ENCODE measurements at places on chromosomes 5 and 9.

- no peak for DNase-seq
These were observed 134.9 kb upstream of the CHD1 start for GRCh38 chr5:99063737-99064136.

- DNase-seq: no peak
These were observed 83.3 kb upstream of the NEK6 start for GRCh38 chr9:124174433-124174832.

DNA sequence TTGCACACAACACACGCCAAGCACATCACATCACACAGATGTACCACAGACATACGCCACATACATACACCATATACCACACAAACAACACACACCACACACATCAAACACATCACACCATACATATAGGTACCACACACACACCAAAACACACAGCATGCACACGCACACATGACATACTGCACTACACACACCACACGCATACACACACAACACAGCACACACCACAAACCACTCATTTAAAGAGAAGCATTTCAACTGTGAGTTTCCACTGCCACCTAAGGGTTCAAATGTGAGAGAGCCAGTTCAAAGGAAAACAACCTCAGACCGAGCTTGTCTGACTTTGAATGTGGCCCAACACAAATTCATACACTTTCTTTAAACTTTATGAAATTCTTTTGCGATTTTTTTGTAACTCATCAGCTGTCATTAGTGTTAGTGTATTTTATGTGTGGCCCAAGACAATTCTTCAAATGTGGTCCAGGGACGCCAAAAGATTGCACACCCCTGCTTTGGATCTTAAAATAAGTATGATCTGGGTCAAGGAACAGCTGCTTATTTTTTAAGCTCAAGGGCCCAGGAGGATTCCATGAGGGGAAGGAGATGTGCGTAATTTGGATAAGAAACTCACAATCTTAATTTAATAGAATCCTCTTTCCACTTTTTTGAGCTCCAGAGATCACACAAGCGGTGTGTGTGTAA, 494.6 kb downstream of the GADD45G start:
- no peak for DNase-seq

DNA sequence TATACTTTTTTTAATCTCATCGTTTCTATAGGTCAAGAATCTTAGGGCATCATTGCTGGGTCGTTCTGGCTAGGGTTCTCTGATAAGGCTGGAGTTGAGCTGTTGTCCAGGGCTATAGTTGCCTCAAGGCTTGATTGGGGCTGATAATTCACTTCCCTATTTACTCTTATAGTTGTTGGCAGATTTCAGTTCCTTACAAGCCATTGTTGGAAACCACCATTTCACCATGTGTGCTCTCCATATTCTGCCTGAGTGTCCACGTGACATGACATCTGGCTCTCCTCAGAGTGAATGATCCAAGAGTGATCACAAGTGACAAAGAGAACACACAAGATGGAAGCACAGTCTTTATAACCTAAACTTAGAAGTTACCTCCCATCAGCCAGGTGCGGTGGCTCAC, 852.2 kb downstream of the EFNA5 start:
- DNase-seq: no peak

DNA sequence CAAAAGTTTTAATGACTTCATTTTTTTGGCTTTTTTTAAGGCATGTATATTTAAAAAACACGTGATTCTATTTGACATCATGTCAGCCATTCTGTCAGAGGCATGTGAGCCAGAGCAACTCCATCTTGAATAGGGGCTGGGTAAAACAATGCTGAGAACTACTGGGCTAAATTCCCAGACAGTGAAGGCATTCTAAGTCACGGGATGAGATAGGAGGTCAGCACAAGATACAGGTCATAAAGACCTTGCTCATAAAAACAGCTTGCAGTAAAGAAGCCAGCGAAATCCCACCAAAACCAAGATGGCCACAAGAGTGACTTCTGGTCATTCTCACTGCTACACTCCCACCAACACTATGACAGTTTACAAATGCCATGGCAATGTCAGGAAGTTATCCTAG, 1000.6 kb upstream of the DMAC1 start:
- DNase-seq: no peak

DNA sequence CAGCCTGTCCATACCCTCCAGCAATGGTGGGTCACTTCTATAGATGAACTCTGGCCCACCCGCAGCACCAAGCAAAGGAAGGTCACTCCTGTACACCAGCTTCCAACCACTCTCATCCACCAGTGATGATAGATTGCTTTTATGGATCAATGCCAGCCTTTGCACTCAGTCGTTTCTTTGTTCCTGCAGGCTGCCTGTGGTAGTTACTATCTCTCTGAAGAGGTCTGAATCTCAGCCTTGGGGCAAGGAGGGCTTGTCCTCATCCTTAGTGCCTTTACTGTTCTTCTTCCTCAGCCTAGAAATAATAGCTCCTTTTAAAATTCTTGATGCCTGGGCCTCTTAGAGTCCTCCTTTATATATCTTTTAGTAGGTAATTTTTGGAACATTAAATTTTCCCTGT, 100.8 kb downstream of the TMC1 start:
- DNase-seq: no peak

GRCh38 chr5:171850324-171850947, 64.8 kb downstream of the SMIM23 start:
- no peak for DNase-seq

GRCh38 chr5:110917161-110917875, 154.2 kb upstream of the TSLP start:
- DNase-seq: no peak

DNA sequence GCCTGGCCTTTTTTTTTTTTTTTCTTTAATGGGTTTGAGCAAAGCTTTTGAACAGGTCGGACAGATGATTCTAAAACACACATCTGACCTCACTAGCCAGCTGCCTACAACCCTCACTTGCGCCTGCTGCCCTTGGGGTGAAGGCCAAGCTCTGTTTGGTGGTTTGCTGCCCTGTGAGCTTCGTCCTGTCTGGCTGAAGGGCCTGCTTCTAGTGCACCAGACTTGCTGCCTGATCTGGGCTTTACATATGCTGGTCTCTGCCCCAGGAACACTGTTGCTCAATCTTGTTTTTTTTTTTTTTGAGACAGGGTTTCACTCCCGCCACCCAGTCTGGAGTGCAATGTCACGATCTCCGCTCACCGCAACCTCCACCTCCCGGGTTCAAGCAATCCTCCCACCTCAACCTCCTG, 16.4 kb upstream of the DOLPP1 start:
- DNase-seq: no peak

GRCh38 chr5:38731461-38731860, 114.4 kb upstream of the OSMR start:
- no peak for DNase-seq

DNA sequence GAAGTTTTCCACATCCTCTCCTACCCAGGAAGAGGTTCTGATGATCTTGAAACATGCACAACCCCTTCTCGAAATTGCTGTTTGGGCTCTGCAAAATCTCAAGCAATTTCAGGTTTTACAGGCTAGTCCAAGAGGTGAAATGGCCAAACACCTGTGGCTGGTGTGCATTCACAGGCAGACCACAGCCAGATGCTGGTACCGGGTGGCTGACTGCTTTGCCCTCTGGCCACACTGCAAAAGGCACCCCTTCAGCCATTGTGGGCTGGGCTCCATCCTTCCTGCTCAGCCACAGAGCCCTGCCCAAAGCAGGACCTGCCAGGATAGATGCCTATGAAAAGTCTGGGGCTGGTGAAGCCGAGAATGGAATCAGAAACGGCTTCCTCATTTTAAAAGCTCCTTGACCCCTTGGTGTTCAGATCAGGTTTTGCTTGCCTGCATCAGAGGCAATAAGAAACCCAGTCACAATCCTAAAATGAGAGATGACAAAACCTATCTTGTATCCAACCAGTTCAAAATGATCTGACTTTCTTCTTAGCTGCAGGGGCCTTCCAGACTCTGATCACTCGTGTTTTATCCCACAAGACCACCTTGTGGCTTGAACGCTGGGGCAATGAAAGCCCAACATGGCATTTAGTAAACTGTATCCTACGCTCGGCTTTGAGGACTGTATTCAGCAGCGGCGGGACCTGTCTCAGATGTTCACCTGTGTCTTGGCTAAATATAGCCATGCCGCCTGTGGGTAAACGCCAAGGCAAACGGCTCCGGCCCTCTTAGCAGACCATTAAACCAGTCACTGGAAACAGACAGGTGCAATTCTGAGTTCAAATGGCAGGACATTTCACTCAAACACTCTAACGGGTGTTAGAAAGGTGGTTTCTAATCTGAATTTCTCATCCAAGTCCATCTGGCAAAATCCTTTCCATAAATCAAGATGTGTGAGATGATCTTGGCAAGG, 49.6 kb downstream of the EPB41L4B start:
- no peak for DNase-seq

DNA sequence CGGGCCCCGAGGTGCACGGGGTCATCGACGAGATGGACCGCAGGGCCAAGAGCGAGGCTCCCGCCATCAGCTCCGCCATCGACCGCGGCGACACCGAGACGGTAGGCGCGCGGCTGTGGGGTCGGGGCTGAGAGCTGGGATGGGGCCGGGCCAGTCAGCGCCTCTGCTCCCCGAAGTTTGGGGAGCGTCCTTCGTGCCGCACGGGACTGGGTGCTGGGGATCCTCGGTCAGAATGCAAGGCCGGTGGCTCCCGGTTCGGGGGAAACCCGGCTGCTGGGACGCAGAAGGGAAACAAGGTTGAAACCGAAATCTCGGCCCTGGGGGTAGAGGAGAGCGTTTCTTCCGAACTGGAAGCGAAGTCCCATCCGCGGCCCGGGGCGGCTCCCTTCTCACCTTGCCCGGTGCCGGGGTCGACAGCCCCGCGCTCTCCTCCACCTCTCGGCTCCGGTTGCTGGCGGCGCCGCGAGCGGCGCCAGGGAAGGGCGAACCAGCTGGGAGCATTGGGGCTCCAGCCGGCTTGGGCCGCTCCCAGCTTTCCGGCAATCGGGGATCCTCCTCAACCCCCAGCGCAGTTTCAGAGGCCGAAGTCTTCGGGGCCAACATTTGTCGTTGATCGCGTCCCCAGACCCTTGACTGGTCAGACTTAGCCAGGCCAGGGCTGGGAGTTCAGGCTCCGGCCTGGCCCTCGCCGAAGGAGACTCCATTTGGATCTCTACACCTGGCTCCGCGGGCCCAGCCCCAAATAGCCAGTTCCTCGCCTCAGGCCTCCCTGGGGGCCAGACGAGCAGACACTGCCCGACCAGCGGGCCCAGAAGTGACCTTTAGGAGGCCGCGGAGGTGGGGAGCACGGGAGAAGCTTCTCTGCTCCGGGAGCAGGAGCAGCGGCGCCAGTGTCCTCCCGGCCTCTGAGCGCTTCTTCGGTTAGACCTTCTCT, 1.1 kb downstream of the LHX2 start:
- no peak for DNase-seq

GRCh38 chr5:142324136-142324870, 518 bp downstream of the SPRY4 start:
- DNase-seq: peak; percentile 34

DNA sequence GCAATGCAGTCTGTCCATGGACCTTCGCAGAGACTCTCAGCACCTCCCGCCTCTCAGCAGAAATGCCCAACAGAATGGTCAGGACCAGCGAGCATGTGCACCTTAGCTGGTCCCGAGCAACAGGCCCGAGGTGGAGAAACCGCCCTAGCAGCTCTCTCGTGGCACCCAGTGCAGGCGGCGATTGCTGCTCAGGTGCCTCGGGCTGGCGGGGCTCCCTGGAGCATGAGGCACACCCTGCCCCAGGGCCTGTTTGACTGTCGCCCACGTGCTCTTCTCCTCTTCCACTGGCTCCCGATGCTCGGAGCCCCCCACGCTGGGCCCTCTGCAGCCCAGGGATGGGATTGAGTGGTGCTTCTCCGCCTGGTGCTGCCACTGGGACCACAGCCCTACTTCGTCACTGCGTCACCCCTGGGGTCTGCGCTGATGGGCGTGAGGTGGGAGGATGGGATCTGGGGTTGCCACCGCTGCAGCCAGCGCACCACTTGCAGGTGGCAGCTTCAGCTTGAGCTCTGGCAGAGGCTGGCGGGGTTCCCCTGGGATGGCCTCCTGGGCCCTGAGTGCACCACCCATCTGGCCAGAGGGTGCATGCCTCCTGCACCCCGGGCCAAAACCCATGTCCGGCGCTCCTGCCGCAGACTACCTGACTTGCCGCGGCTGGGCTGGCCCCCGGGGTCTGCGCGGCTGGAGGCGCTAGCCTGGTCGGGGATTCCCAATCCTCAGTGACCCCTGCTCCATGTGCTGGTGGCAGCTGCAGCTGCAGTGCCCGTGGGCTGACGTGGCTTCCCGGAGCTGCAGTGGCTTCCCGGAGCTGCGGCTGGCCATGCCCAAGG, 244.2 kb downstream of the FOXD4L6 start:
- DNase-seq: no peak

DNA sequence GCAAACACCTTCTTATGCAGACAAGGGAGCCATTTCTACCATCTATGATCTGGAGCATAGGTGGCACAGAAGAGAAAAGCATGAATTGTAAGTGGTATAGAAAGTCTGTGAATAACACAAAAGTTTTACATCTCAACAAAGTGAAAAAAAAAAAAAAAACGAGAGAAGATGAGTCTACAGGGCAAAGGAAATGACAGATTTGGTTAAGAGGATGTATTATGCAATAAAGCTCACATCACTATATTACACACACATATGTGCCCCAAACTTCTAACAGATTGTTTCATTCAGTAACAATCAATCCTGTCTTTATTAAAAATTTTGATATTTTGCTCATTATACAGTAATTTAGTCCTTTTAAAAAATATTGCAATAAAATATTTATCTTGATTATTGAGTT, 49.8 kb downstream of the CERT1 start:
- no peak for DNase-seq

DNA sequence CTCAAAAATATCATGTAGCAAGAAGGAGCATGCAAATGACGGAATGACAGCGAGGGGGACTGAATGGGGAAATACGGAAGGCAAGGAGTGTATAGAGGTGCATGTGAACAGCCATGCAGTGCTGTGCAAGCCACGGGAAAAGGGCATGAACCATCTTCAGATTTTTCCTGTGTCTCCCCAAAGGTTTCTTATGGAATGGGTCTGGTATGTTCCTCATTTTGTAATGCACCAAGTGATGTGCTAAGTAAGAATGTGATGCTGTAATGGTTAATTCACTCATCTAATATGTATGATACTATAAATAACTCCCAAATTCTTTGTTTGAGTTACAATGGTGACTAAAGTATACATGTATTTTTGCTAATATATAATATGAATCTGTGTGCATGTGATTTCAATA, 99.0 kb upstream of the DAB2 start:
- DNase-seq: no peak

- DNase-seq: no peak
These were observed 59.2 kb downstream of the MTX3 start for GRCh38 chr5:79931866-79932265.

DNA sequence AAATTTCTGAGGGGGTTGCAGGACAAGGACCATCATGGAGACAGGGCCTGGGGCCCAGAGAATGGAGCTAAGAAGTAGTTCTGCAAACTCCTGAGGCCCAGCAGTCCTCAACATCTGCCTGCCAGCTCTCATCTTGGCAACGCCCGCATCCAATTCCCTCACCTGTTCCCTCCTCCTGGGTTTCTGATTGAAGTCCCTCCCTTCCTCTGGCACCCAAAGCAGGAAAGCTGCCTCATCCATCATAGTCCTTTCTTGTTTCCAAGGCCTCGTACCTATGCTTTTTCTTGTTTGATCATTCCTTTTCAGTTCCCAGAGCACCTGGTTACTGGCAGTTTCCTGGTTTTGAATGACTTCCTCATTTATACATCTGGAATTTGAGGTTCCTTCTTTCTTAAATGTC, 181.3 kb downstream of the NR2F1-AS1 start:
- no peak for DNase-seq
